ENCODE measurements at places on chromosomes 3 and 15.

DNA sequence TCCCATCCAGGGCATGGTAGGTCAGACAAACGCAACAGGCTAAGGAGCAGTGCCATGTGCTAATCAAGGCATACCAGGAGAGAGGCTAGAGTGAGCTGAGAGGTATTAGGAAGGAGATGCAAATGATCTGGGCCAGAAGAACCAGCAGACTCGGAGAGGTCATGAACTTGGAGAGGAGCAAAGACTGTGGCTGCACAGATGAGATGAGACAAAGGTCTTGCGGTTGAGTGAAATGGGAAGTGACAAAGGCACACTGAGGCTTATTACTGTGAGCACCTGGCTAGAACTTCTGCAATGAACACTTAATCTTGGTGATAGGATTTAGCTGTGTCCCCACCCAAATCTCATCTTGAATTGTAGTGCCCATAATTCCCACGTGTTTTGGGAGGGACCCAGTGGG is 380.2 kb downstream of the ULK4 start:
- no peak for DNase-seq

DNA sequence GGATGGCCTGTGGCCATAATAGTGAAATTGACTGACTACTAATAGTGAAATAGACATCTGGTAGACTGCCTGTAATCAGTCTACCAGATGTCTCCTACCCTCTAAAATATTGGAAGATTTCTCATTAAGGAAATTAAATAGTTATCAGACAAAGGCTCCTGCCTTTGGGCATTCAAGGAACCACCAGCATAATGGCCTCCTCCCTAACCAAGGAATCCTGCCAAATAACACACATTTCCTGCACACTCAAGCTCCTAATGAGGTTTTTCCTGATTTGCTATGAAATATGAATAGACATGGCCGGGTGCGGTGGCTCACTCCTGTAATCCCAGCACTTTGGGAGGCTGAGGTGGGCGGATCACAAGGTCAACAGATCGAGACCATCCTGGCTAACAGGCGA is 14.6 kb downstream of the NUSAP1 start:
- no peak for DNase-seq

GRCh38 chr3:20480786-20481365 is 294.9 kb upstream of the SGO1 start:
- no peak for DNase-seq

DNA sequence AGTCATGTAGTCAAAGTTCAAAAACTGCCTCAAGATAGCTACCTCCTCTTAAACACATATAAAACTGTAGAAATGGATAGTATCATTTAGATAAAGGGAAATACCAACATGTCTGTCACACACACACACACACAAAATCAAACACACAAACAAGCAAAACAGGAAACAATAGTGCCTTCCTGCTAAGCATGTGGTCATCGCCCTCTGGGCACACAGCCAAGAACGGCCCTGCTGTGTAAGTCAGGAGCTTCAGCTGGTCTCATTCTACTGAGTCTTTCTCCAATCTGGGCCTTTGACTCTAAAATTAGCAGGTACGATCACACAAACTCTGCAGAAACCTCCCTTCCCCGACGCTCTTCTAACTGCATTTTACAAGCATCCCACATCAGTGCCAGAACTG is 272.2 kb upstream of the CHRNA7 start:
- no peak for DNase-seq

GRCh38 chr3:169475978-169476698 is 187.4 kb downstream of the MECOM start:
- DNase-seq: no peak

Measured in stimulated activated CD4-positive, alpha-beta T cell treated with anti-CD3 and anti-CD28 coated beads, Interleukin-2, amount 100 ng/mL, for 24 hours (primary cell).